AG04450 (cell line): ENCODE measurements at places on chromosomes 2 and 18.

DNA sequence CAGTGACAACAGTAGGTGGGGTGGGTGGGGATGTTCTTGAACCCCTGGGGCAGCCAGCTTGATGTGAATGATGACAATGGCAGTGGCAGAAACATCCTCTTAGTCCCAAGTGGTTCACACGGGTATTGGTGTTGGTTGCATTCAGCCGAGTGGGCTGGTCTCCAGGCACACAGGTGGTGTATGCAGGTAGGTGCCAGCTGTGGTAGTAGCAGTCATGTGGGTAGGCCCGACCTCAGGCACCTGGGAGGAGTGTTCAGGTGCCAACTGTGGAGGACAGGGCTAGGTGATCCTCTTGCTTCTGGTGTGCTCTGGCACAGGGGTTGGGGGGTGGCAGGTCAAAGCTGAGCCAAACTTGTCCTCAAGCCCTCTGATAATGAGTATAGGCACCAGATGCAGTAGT lies 327.6 kb upstream of the CYP26B1 start:
- DNase-seq, result no peak

DNA sequence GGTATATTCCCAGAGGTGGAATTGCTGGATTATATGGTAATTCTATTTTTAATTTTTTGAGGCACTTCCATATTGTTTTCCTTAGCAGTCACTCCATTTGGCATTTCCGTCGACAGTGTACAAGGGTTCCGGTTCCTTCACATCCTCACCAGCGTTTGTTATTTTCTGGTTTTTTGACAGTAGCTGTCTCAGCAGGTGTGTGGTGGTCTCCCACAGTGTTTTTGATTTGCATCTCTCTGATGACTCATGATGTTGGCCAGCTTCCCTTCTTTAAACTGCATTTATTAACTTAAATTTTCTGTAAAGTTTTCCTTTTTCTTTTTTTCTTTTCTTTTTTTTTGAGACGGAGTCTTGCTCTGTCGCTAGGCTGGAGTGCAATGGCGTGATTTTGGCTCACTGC lies 19.7 kb downstream of the SH3BP4 start:
- DNase-seq, result no peak

- peak; percentile 53 for DNase-seq
These were observed 27.9 kb downstream of the RMND5A start for GRCh38 chr2:86747711-86748639.

GRCh38 chr2:224412141-224413015 lies 10.5 kb upstream of the FAM124B start:
- DNase-seq, result no peak

DNA sequence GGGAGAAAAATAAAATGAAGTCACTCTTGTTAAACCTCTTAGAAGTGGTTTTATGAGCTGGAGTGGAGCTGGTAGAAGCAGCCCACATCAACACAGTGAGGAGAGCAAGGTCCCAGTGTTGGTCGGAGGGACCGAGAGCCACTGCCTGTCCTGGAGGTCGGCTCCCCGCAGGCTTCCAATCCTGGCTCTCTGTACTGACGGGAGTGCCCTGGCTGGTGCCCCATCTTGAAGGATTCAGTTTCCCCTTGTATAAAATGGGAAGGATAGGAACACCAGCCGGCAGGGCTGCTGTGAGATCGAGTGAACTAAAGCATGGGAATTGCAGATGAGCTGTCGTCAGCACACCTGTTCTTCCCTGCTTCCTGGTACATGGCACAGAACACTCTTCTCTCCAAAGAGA lies 104.3 kb upstream of the ID2 start:
- no peak for DNase-seq
